ENCODE measurements at places on chromosomes 16 and 17.

DNA sequence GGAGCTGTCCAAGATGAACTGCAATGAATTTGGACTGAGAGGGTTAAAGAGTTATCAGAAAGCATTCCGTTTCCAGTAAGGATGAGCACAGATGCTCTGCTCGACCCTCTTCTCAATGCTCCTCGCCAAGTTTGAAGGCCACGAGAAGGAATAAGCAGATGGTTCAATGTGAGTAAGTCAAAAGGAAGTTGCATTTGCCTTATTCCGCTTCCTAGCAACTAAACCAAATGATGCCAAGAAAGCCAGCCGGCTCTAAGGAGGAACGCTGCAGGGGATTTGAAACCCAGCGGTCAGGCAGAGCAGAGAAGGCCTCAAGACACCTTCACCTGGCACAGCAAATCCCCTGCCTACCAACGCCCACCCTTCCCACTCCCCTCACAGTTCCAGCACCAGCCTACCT lies 52.1 kb upstream of the CNEP1R1 start:
- DNase-seq, result no peak

DNA sequence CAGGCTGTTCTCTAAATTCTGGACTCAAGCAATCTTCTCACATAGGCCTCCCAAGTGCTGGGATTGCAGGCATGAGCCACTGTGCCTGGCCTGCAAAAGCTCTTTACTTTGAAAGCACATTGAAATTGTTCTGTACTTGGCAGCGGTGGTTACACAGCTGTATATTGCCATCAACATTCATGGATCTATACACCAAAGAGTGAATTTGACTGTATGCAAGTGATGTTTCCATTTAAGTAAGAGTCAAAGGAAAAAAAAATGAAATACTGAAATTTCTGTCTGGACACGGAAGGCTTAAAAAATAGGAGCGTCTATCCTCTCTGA lies 450.6 kb upstream of the PSMD7 start:
- DNase-seq, result no peak

GRCh38 chr16:67184453-67184994 lies 761 bp upstream of the MATCAP1 start:
- no peak for DNase-seq

- no peak for DNase-seq
Measured at GRCh38 chr16:80816356-80816755, 12.0 kb upstream of the CDYL2 start.

- DNase-seq, result no peak
Measured at GRCh38 chr17:13931800-13932460, 137.4 kb upstream of the COX10 start.

DNA sequence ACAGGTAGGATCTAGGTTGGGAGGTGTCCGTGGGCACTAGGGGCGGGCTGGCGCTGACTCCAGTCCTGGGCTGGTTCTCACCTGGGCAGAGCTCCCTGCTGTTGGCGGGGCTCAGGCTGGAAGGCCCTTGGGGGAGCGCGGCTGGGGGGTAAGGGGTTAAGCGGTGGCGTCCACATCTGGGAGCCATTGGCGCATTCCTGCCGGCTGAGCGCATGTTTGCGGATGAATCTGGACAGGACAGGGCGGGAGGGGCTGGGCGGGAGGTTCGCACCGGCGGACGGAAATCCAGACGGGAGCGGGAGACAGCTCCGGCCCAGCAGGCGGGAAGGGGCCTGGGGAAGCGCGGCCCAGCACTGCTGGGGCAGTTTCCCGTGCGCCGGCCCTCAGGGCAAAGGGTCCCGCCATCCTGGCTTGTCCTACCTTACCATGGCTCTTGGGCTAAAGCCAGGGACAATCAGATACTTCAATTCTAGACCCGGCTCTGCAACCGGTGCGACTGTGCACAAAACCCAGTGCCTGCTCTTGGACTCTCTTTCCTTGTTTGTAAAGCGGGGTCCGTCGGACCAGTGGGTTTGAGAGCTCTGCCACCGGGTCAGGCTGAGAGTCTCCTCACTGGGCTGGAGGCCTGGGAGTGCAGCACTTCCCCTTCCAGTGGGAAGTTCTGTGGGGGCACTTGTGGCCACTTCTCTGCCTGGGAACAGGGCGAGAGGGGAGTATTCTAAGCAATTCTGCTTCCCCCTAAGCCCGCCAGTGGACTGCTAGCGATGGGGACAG lies 7.8 kb downstream of the RARA start:
- no peak for DNase-seq

GRCh38 chr16:89785523-89786155 lies 30.8 kb downstream of the FANCA start:
- no peak for DNase-seq

DNA sequence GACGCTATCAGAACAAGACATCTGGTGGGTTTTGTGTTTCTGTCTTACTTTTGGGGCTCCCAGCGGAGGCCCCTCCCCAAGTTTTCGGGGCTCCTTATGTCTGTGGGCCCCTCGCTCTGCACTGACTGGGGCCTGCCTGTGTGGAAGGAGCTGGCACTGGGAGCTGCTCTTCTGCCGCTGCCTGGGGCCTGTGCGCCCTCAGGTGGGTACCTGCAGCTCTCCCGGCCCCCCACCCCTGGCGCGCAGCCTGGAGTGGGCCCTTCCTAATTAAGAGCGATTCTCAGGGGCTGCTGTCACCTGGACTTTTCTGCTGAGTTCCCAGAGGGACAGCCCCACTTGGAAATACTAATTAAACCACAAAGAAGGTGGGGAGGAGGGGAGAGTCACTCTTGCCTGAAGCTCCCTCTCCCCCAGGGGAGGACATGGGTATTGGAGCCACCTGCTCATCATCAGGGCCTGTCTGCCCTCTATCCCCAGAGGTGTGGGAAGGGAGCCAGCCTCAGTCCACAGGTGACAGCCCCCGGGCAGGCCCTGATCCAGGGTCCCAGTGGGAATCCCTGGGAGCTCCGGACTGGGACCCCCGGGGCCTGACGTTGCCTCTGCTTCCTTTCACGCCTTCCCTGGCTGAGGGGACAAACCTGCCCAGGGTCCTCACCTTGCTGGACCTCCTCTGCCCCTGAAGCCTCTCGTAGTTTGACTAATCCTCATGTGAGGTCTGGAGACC lies 36.5 kb downstream of the GSE1 start:
- no peak for DNase-seq

DNA sequence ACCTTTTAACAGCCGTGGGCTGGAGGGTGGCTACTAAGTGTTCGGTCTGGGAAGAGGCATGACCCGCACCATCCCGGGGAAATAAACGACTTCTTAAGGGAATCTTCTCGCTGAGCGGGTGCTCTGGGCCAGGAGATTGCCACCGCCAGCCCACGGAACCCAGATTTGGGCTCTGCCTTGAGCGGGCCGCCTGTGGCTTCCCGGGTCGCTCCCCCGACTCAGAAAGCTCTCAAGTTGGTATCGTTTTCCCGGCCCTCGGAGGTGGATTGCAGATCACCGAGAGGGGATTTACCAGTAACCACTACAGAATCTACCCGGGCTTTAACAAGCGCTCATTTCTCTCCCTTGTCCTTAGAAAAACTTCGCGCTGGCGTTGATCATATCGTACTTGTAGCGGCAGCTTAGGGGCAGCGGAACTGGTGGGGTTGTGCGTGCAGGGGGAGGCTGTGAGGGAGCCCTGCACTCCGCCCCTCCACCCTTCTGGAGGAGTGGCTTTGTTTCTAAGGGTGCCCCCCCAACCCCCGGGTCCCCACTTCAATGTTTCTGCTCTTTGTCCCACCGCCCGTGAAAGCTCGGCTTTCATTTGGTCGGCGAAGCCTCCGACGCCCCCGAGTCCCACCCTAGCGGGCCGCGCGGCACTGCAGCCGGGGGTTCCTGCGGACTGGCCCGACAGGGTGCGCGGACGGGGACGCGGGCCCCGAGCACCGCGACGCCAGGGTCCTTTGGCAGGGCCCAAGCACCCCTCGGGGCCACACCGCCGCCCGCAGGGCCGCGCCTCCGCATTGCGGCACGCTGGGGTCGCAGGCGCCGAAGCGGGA lies 3.6 kb upstream of the CBX4 start:
- no peak for DNase-seq

- no peak for DNase-seq
Measured at GRCh38 chr16:48916566-48916965, 306.6 kb upstream of the N4BP1 start.

DNA sequence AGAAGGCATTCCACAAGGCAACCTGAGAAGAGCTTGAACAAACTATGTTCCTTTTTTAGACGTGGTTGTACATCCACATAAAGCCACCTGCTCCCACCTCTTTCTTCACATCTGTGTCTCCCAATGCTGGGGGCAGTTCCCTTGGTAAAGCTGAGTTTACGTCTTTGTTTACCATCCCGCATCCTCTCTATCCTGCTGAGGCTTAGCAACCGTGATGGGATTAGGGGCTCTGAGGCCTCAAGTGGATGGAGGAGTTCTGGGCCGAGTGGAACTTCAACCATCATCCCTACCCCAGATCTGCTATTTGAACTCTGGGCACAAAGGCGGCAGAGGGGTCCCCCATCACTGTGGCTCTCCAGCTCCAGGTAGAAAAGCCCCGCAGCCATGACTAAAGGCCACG lies 94.2 kb upstream of the CREBBP start:
- DNase-seq, result no peak
